ENCODE measurements at places on chromosomes 6 and 20.

GRCh38 chr6:52407467-52407866 is 12.7 kb upstream of the EFHC1 start:
- DNase-seq: no peak

DNA sequence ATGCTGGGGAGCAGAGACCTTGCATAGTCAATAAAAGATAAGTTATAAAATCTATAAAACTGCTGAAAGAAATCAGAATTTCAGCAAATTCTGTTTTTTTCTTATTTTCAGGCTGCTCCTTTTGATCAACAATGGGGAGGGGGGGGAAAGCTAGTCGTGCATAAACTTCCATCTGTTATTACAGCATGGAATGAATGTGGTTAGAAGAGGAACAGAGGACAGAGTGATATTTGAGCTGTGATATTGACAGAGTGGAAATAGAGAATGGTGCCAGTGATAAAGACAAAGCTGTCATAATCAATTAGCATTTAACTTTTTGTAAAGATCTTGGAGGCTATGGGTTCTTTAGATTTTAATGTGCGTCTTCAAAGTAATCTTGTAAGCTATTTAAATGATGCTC is 43.4 kb upstream of the QKI start:
- no peak for DNase-seq

GRCh38 chr6:52186480-52186879 is 305 bp downstream of the IL17A start:
- no peak for DNase-seq

DNA sequence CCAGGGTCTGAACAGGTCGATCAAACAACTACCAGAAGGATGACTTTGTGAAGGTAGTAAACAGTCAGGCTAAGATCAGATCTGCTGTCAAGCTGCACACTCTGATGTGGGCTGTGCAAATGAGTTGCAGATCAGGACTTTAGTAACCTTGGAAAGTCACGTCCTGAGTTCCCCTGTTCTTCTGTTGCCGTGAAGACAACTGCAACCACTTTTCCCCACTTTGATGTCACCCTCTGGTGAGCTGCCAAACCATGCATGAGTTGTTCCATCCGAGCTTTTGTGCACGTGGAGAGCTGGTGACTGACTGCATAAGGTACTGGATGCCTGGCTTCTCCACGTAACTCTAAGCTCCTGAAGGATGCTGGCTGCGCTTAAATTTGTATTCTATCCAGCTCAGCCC is 111.0 kb downstream of the CD83 start:
- DNase-seq: no peak

DNA sequence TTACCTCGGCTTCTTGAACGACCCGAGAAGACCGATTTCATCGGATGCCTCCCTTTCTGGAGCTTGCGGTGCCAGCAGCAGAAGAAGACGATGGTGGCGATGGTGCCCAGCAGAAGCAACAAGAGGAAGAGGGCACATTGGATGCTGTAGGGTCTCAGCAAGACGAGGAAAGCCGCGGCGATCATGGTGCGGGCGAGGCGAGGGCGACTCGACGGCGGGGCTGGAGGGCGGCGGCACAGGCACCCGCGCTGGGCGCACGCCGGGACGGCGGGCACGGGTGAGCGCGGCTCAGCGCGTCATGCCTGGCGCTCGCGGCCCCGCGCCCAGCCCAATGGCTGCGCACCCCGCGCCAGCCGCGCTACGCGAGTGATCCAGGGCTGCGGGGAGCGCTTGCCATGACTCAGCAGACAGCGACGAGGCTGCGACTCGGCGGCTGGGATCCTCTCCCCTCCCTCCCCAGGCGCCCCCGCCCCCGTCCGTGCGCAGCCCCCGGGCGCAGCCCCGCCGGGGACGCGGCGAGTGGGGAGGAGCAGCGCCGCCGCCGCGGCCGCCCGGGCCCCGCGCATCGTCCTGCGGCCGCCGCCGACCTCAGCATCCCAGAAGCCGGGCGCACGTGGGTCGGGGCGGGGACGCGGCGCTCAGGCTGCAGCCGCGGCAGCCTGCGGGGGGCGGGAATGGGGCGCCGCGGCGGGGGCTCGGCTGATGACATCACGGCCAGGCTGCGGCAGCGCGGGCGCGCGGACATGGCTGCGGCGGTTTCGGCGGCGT is at the start of gene BEND6:
Gene BEND6 (plus strand): TSS at position 705 of the 768 bp plus-strand sequence. CDS start 26,704 bp downstream, outside the sequence.
- no peak for DNase-seq

- no peak for DNase-seq
Observed at GRCh38 chr6:161186173-161186769, 87.6 kb downstream of the AGPAT4 start.

DNA sequence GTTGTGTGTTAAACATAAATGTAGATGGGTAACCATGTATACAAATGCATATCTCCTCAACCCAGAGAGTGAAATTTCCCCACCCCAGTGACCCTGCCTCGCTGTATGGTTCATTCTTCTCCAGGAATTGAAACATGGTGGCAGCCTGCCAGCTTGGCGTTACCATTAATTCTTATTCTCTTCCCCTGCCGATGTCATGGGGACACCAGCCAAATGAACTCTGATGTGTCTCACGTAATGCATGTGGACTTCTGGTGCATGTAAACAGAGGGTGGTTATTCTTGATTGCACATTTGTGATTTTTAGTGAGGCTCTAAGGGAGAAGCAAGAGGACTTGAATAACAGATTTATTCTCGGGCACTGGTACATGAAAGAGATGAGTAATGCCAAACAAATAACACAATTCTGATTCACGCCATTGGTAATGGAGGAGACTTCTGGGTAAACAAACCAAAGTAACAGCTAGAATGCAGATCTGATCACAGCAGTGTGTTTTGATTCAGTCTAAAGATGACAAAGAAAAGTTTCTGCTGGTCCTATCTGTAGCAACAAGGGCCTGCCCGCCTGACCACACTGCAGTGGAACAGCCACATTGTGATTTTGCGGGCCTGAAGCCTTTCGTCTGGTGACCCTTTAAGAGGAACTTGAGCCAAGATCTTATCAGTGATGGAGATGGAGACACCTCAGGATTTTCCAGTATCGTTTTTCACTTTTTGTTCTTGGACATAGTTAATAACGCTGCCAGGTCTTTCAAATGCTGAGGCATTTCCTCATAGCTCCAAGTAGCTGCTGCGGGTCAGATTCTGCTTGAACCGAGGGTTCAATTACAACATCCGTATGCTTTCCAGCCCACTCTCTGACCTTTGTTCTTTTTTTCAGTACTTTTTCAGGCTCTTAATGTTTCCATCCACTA is 171.8 kb upstream of the AKAP12 start:
- DNase-seq: no peak

GRCh38 chr6:93554018-93554417 is 134.7 kb upstream of the EPHA7 start:
- DNase-seq: no peak

DNA sequence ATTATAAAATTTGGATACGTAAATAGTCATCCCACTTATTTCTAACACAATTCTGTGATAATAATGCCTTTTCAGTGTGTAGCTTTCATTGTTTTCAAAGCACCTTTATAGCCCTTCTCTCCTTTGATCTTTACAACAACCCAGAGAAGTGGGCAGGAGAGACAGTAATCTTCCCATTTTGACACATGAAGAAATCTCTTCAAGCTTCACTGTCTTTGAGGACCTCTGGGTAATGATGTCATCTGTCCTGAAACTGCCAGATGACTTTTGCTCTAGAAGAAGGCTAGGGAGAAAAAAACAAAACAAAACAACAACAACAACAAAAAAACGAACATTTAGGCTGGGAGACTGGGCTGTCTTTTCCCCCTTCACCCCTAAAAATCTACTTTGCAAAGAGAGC is 203.0 kb downstream of the KCNQ5 start:
- DNase-seq: no peak

GRCh38 chr6:34176261-34177031 is 30.6 kb upstream of the GRM4 start:
- no peak for DNase-seq

- DNase-seq: no peak
Observed at GRCh38 chr6:2221726-2222274, 23.6 kb downstream of the GMDS start.

DNA sequence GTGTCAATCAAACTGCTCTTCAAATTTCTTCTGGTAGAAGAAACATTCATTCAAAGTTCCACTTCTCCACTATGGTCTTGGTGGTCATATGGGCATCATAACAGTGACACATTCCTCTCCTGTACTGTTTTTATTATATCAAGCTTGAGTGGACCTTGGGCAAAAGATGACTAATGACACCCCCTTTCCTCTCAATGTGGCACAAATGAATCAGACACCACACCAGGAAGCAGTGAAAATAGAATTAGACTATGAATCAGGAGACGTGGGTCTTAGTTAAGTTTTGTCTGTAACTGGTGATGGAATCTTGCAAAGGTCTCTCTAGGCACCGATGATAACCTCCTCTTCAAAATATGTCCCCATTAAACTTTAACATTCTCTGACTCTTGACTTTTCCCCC is 9.0 kb upstream of the NRSN1 start:
- DNase-seq: no peak

- no peak for DNase-seq
Observed at GRCh38 chr6:83860782-83861495, 1.4 kb downstream of the CYB5R4 start.

GRCh38 chr20:31537116-31537871 is 23.1 kb downstream of the HM13 start:
- no peak for DNase-seq

GRCh38 chr6:1594445-1595200 is 15.1 kb upstream of the FOXC1 start:
- no peak for DNase-seq
